ENCODE measurements at places on chromosomes 3 and 15.

GRCh38 chr3:38616111-38616510 is 33.4 kb downstream of the SCN5A start:
- peak; percentile 9 for DNase-seq

- peak; percentile 43 for DNase-seq
These were observed 63.3 kb upstream of the MITF start for GRCh38 chr3:69675786-69676530.

DNA sequence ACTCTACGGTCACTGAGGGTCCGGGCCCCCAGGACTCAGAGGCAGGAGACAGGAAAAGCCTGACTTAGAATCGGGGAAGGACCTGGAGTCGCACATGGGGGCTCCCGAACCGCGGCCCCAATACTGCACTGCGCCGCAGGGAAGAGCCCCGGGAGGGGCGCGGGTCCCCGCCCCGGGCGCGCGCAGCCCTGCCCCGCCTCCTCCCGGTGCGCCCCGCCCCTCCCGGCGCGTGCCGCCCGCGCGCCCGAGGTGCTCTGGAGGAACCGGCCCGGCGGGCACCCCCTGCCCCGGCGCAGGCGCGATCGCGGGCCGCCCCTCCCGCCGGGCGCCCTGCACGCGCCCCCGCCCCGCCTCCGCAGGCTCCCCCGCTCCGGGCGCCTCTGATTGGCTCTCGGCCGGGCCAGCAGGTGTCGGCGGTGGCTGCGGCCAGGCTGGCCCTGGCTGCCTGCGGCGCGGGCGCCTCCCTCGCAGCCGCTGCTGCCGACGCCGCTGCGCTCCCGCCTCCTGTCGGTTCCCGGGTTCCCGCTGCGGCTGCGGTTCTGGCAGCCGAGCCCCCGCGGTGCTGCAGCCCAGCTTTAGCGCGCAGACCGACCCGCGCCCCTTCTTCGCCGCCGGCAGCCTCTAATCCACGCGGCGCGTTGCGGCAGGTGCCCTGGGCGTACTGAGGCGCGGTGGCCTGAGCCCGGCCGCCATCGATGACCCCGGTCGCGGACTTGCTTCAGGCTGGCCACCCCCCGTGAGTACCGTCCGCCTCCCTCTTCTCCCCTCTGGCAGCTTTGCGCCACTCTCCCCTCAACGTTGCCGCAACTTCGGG is at the start of gene MYRIP:
TSS of gene MYRIP (plus strand) at position 429 of the 814 bp plus-strand sequence. CDS start 91,208 bp downstream, outside the sequence.
- DNase-seq = peak; percentile 68

GRCh38 chr3:195999896-196000295 is 82.0 kb downstream of the TFRC start:
- DNase-seq = no peak

GRCh38 chr3:192844486-192844765 is 73.2 kb downstream of the MB21D2 start:
- DNase-seq = no peak

DNA sequence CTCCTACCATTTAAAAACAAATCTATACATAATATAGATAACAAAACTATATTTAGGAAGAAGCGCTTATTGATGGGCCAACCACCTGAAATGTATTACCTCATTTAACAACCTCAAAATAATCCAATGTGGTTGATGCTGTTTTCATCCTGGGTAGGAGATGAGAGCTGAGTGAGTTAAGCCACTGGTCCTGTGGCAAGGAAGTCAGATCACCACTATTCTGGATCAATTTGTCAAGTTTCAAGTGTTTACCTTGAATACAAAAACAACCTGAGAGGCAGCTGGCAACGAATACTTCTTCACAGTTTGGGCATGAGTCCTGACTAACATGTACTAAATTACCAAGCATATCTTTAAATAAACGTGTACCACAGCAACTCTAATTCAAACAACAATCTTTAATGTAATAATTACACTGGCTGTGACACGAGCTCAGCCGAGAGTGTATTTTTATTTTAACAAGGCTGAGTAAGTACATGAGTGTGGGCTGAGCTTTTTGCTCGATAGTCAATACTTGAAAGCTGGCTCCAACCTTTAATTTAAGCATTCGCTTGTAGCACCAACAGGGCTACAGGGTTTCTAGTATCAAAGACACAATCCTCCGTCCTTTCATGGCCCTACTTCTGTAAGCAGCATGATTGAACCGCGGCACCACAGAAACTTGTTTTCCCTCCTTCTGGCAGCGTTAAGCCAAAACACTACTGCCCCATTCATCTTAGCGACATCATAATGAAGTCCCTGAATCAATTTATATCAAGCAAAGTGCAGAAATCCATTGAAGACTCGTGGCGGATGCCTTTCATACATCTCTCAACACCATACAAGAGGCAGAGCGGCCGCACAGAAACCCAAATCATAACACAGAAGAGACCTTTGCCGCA is 93.8 kb upstream of the ICE2 start:
- DNase-seq = no peak

GRCh38 chr3:188185717-188186251 is 31.8 kb downstream of the LPP start:
- peak; percentile 39 for DNase-seq

- DNase-seq = no peak
These were observed 122.5 kb downstream of the ATP10A start for GRCh38 chr15:25740383-25741255.

DNA sequence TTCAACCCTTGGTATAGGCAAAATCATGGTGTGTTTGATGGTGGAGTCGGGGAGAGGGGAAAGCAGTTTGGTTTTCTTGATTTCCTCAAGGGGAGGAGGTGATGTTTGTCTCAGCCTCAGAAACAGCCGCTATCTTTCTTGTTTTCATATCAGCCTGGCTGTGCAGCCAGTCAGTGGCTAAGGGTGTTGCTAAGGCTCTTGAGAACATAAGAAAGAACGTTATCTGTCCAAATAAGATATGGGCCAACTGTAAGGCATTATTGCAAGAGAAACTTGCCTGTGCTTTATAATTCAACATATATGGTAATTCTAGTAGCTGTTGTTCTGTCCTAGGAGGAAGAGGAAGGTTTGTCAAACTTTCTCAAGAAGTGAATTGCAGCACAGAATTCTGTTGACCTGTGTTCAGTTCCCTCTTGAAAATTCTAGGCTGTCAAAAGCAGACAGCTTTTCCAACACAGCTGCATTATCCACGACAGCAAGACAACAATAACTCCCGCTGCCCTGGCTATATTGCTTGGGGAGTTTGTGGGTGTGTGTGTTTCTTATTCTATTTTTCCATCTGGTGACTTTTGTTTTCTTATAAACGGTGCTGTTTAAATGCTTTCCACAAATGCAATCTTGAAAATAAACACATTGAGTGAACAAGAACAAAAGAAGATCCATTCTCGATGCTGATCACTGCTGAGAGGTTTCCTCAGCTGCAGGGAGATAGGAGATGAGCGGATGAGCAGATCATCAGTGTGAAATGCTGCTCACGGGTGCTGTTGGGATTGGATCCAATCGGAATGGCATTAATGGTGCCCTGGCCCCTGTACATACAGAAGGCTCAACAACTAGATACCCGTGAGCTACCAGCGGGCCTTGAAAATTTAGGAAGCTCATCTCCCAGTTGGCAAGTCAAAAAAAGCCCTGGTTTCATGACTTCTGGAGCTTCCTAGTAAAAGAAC is 90.8 kb upstream of the TNFAIP8L3 start:
- peak; percentile 48 for DNase-seq

- no peak for DNase-seq
These were observed 21.8 kb upstream of the KLF13 start for GRCh38 chr15:31304751-31305365.

GRCh38 chr3:147404800-147405230 is 1.5 kb downstream of the ZIC4 start:
- no peak for DNase-seq

- DNase-seq = no peak
These were observed 40.2 kb downstream of the ROBO2 start for GRCh38 chr3:77079988-77080610.

DNA sequence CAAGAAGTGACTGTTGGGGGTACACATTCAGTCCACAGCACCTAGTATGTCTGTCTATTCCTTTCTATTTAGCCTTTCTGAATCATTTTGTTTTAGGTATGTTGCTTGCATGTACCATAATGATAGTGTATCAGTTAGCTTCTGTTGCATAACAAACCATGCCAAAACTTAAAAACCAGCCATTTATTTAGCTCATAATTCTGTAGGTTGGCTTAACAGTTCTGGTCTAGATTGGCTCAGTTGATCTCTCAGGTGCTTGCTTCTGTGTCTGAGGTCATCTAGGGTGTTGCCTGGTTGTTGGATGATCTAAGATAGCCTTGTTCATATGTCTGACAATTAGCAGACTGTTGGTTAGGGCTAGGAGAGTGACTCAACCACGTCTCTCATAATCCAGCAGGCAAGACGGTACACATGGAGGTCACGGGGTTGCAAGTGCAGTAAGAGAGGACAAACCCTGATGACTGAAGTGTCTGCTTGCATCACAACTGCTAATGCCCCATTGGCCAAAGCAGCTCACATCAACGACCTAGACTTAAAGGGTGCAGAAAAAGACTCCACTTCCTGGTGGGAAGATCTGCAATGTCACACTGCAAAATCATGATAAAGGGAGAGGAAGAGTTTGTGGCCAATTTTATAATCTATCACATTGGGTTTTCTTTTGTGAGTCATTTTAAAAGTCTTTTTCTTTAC is 6.8 kb upstream of the PDCD6IP start:
- no peak for DNase-seq

DNA sequence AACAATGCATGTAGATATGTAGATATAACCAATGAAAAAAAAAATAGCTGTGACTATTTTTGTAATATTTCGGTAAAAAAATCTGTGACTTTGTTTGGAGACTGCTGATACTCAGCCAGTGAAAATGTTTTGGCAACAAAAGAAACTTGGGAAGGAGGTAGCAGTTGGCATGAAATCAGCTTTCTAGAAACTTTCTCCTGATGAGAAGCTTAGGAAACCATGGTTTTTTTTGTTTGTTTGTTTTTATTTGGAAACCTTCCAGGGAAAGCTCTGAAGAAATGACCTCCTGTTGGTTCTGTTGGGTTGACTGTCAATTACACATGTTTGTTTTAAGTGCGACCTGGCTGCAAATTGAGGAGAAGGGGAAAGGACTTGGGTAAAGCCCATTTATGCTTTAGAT is 445.9 kb downstream of the UNC13C start:
- DNase-seq = no peak

- peak; percentile 54 for DNase-seq
These were observed 25.0 kb downstream of the MAP6D1 start for GRCh38 chr3:183800243-183800863.

- DNase-seq = no peak
These were observed 17.9 kb upstream of the P2RY14 start for GRCh38 chr3:151296226-151296625.

GRCh38 chr3:69761896-69762767 is 22.9 kb downstream of the MITF start:
- DNase-seq = no peak

- DNase-seq = no peak
These were observed 56.5 kb downstream of the ADCY5 start for GRCh38 chr3:123392368-123392767.

DNA sequence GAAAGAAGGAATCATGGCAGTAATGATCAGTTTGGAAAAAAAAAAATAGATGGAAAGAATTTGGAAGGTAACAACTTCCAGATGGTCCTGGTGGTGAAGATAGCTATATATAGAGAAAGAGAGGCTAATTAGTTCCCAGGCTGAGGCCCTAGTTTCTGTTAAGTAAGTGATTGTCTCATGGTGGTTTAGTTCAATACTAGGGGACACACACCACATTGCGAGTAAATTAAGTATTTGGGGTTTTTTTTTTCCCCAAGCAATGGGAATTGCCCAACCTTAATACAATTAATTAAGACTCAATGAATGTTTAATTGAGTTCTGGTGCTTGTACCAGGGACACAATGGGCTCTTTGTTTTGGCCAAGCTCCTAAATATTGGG is 143.8 kb upstream of the WNT5A start:
- no peak for DNase-seq

DNA sequence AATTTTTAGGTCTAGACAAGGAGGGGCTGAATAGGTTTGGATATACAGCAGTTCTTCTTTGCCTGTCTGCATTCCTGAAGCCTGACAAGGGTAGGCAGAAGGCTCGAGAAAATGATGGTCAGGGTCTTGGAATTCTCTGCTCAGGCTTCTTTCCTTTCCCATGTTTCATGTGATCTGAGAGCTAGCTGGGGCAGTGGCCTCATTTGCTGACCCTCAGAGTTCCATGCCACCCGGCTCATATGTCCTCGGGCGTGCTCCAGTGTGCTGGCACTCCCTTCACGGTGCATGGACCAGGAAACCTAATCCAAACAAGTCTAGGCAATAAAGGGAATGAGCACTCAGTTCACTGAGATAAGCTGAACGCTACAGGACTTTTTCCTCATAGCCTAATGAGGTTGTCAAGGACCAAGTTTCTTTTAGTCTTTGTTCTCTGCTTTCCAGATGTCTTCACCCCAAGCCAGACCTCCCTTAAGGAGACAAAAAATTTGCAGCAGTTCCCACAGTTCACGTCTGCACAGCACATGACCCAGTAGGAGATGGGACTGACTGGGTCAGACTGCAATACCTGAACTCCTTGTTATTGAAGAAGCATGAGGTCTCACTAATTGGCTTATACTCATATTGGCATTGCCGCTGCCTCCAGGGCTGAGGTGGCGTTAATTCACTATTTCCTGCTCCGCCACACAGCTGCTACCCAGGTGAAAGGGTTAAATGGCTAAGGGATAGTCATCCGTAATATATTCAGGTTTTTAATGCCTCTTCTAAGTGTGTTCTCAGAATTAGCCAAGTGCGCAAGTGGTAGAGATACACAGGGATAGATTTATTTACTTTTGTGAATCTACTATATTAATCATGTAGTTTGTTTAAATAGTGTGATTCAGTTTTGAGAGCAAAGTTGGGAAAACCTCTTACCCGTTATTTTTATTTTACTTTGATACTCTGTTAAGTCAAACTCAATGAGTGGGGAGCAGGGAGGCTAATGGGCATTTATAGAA is 15.3 kb upstream of the RTP4 start:
- no peak for DNase-seq

- no peak for DNase-seq
These were observed 235.1 kb upstream of the GAP43 start for GRCh38 chr3:115388166-115388565.

- no peak for DNase-seq
These were observed 23.0 kb downstream of the OIP5 start for GRCh38 chr15:41309226-41309905.

Measured in right hindlimb (tissue), 1 donor.